Activated naive CD4-positive, alpha-beta T cell (primary cell): ENCODE measurements at places on chromosomes 16 and 17.
A peak's percentile ranks its signal among the peaks of the same experiment; 100 is the strongest.

GRCh38 chr17:5120036-5120435 lies 4.2 kb downstream of the USP6 start:
- no peak for DNase-seq

GRCh38 chr16:47613251-47613650 lies 152.1 kb downstream of the PHKB start:
- DNase-seq: no peak

GRCh38 chr17:40412880-40413279 lies 4.8 kb downstream of the TOP2A start:
- DNase-seq: no peak

DNA sequence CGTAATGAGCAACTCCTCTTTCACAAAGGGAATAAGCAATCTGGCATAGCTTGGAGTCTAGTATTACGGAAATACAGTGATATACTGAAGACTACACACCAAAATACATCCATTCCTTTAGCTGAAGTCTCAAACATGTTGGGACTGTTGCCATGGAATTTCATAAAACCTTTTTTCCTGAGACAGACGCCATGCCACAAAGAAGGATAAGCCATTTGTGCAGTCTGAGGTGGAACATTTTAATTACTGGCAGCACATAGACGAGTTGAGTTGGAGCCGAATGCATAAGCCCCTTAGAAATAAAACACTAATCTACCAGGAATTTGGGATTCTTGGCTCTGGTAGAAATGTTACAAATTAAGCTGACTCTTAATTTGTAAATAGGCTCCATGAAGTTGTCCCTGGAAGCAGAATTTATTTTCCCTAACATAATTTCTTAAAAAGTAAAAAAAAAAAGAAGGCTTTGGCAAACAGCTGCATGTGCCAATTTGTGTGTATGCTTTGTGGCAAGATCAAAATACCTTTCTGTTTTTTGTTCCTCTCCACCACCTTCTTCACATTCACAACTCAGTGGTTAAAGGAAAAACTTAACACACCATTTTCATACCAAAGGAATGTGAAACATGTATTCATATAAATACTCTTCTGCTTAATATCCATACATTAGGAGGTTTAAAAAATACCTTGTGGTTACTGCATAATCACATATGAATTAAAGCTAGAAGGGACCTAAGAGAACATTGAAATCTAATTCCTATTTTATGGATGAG lies 25.5 kb downstream of the GRB7 start:
- DNase-seq: no peak

DNA sequence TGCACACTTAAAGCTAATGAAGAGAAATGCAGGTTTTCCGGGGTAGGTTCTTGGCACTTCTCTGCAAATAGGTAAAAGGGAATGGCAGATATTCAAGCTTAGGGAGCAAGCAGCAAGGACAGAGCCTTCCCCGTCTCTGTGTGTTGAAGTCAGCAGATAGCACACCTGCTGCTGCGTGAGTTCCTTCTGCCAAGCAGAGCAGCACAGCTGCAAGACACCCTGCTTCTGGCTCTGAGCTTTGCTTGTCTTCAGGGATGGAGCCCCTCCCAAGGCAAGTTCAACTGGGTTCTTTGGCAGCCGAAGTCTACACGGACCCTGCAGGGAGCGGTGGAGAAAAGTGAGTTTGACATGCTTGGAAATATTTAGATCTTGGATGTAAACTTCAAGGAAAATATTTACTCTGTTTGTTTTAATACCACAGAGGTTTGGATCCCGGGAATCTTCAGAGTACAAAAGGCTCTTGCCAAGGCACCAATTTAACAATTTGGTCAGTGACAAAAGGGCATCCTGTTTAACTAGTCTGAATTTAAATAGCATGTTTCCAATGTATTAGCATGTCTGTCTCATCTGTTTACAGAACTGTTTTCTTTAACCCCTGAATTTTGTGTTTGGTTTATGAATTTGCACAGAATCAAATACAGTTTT lies 113.4 kb upstream of the KCNJ16 start:
- DNase-seq: no peak

DNA sequence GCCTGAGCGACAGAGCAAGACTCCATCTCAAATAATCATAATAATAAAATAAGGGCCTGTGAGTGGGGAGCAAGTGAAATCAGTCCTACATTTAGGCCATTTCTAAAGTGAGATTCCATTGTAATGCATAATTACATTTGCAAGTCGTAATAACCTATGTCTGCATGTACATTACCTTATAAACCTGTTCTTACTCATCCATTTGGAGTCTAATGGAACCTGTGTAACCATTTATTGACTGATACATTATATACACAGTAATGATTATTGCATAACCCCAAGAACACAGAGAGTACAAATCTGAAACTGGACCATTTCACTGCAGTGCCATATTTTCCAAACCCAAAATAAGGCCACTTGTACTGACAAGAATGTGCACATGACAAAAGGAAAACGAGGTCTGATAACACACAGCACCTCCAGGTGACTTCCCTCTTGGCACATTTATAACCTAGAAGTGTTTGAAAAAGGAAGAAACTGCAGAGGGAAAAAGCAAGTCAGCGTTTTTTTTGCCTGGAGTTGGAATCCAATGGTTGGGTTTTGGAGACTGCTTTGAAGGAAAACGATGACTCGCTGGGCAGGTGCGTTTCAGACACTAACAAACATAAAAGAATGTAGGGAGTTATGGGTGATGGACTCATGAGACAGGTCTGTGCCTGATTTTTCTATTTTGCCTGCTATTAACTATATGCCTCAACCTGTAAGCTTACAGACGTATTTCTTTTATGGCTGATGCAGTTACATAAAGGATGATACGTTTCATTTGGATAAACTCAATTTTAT lies 63.6 kb upstream of the KIFC3 start:
- no peak for DNase-seq

GRCh38 chr17:2755891-2756724 lies 6.7 kb upstream of the CCDC92B start:
- no peak for DNase-seq

DNA sequence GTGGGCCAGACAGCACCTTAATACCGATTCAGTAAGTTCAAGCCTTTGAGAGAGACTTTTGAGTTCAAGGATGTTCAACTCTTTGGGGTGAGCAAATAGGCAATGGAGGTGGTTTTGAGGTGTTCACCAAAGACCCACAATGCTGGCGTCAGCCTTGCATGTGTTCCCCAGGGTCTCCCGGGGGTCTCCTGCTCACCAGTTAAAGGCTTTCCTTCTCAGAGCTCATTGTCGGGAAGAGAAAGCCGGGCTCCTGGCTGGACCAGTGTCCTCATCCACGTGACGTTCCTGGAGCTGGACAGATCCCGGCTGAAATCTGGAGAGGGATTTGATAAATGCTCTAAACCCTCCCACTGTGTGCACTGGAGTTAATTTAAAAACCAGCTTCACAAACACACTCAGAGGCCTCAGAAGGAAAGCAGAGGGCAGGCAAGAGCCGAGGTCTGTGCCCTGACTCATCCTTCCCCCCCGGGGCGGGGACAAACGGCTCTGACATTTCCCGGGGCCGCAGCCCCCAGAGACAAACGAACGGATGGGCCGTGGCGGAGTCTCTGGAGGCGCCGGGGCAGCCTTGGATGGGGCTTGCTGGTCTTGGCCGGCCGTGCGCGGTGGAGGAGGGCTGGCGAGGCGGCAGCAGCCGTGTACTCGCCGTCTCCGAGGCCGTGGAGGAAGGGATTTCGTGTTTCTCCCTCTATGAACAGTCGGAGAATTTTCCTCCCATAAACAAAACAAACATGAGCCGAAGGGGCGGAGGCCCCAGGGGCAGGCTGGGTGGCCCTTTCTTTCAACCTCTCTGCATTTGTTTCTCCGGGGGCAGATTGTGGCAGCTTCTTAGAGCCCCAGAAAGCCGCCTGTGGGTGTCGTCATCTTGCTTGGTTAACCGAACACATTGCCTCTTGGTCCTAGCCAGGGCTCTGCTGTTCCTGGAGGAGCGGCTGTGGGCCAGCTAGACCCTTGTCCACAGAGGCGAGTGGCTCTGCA lies 94.2 kb downstream of the NTN1 start:
- no peak for DNase-seq

- DNase-seq: peak; percentile 7
Observed at GRCh38 chr16:22206842-22207714, 1.0 kb downstream of the EEF2K start.

GRCh38 chr17:17361867-17362539 lies 58.8 kb downstream of the NT5M start:
- DNase-seq: no peak

DNA sequence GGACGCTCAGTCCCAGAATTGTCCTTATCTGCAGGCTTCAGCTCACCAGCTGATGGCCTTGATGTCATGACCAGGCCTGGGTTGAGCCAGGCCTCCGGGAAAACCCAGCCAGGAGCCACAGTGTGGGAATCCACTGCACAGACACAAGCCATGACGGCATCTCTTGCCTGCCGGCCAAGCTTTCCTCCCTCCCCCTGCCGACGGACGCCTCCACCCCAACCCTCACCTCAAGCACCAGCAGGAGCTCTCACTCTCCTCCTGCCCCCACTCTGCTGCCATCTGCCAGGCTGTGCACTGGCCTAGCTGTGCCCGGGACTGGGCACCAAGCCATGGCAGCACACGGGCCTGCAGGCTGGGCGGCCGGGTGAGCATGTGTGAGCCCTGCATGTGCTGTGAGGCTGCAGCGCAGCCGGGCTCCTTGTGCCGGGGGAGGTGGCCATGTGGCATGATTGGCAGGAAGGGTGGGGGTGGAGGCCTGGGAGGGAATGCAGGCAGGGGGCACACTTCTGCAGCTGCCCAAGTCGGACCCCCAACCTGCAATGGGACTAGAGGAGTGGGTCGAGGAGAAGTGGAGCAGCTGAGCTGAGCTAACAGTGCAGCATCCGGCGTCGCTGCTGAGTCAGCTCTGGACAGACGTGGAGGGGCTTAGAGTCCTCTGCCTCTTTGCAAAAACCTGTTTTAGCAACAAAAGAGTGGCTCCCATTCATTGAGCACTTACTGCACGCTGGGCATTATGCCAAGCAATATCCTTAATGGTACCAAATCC lies 268.5 kb downstream of the CBLN1 start:
- DNase-seq: no peak

DNA sequence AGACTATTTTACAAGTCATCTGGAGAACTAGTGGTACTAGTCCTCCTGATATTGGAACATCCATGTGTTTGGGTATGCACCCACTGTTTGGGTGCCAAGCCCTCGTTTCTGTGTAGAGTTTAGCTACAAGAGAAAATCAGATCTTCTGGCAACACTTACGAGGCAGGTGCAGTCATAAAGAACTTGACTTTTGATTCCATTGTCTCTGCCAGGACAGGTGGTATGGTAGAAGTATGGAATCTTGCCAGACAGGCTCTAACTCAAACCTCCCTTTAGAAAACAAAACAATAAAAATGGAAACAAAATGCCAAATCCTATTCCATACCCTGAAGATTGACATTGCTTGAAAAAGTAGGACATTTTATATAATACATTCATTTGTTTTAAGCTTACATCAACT lies 16.0 kb downstream of the RNF43 start:
- DNase-seq: no peak

DNA sequence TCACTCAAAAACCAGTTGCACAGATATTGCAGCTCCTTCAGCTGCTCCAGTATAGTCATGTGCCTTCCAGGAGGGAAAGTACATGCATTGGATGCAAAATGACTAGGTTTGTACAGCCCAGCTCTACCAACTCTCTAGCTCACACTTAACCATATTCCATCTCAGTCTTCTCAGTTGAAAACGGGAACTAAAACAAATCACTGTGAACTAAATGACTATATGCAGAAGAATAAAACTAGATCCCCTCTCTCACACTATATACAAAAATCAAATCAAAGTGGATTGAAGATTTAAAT lies 24.9 kb downstream of the DCUN1D3 start:
- DNase-seq: no peak

DNA sequence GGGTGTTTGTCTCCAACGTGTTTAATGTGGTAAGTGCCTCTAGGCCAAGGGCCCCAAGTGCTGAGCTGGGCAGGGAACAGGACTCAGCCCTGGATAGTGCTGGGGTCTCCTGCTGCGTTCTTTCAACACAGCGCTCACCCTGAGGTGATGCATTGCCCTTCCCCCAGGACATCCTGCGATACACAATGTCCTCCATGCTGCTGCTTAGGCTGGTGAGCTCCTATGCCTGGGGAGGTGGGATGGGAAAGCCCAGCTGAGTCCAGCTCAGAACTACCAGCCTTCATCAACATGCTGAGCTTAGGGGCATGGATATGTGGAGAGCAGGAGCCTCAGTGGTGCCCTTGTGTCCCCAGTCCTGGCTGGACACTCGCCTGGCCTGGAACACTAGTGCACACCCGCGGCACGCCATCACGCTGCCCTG lies 563 bp downstream of the ZACN start:
- DNase-seq: no peak

DNA sequence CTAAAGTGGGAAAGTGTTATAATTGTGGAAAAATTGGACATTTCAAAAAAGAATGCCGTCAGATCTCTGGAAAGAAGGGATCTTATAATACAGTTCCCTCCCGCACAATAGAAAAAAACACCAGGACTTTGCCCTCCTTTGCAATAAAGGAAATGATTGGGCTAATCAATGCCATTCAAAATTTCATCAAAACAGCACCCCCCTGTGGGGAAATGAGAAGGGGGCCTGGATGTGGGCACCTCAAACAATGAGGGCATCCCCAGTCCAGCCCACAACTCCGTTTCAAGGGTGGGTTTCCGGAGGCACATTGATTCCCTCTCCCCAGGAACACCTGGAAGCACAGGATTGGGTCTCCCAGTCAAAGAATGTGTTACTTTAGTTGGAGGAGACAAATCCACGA lies 26.1 kb downstream of the CD300LG start:
- DNase-seq: no peak

DNA sequence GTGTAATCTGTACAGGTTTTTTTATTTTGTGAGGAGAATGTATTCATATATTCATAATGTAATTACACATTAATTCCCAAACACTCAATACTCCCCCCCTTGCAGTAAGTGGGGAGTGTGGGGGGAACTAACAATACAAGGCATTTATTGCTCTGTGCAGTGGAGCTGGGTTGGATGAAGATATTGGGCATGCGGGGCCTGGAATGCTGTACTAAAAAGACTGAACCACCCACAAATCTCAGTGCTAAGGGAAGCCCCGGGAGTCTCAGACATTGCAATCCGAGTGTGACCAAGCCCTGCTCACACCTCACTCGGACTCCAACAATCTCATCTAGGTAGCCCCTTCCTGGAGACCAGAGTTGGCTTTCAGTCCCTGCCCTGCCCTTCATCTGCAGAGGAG lies 6.0 kb downstream of the PLLP start:
- no peak for DNase-seq

DNA sequence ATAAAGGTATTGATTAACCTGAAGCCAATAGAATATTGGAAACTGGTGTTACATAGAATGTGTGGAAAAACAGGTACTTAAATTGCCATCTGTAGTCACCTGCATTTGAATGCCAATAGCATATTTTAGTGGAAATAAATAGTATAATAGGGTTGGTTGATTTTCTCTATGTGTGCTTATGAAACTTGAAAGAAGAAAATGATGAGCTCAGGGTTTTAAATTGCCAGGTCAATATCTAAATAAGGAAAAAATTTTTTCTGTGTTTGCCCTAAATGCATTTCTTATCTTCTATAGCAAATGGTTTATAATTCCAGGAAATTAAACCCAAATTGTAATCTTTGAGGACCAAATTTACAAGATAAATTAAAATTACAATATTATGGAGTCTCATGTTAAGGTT lies 626.6 kb downstream of the CDH8 start:
- DNase-seq: no peak

GRCh38 chr17:62854098-62854680 lies 46.1 kb upstream of the MARCHF10 start:
- no peak for DNase-seq

GRCh38 chr16:85879975-85880831 lies 18.8 kb upstream of the IRF8 start:
- DNase-seq: no peak

- DNase-seq: no peak
Observed at GRCh38 chr17:14471052-14471451, 170.2 kb downstream of the HS3ST3B1 start.
